ENCODE measurements at places on chromosomes 6 and 20.

GRCh38 chr6:127124172-127124571, 5.7 kb downstream of the RSPO3 start:
- no peak for DNase-seq

DNA sequence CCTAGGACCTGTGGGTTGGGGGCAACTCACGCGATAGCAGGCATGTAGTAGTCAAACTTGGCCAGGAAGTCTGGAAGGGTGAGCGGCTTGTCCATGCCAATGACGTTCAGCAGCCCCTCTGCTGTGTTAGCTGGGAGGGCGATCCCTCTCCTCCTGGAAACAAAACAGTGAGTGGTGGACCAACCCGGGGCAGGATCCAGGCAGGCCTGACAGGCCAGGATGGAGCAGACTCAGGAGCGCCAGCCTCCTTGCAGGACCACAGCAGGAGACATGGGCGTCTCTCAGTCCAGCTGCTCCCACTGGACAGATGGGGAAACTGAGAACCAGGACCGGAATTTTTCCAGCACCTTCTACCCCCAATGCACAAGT, 22.5 kb downstream of the ADA start:
- no peak for DNase-seq

DNA sequence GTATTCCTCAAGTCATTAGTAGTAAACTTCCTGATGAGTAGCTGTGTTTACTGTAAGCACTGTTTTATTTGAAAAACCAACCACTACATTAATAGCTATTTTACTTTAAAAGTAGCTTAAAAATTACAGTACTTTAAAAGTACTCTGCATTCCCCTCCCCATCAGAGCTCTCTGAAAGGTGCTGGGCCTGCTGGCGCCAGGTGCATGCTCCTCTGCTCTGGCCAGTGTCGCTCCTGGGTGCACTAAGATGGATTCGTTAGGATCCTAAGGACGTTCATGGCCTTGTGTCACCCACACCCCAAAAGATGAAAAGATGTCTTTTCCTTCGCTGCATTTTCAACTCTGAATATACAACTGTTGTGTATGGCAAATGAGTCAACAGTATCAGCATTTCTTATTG, 43.9 kb upstream of the KIF25 start:
- no peak for DNase-seq

DNA sequence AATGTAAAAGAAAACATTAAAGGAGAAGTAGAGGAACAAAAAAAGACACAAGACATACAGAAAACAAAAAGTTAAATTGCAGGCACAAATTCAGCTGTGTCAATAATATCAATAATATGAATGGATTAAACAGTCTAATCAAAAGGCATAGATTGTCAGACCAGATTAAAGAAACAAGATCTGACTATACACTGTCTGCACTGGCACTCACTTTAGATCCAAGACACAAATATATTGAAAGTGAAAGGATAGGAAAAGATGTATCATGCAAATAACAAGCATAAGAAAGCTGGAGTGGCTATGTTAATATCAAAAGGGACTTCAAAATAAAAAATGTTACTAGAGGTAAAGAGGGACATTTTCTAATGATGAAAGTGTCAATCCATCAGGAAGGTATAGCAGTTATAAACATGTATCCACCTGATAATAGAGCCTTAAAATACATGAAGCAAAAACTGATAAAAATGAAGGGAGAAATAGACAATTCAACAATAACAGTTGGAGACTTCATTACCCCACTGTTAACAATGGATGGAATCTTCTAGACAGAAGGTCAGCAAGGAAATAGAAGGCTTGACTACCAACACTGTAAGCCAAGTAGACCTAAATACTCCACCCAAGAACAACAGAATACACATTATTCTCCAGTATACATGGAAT, 89.7 kb downstream of the HIVEP1 start:
- no peak for DNase-seq

- DNase-seq: no peak
Measured at GRCh38 chr6:9103876-9104521, 668.7 kb upstream of the SLC35B3 start.

GRCh38 chr20:52001999-52002666, 189.4 kb downstream of the ZFP64 start:
- DNase-seq: no peak
